Fibroblast of skin of right biceps (primary cell): ENCODE measurements at places on chromosomes 4 and X.

- DNase-seq, result peak; percentile 62
Measured at GRCh38 chrX:95057341-95057740, 1383.3 kb downstream of the FAM133A start.

- DNase-seq, result no peak
Measured at GRCh38 chr4:39228377-39228776, 46.0 kb downstream of the WDR19 start.

GRCh38 chrX:24146283-24146949, 3.1 kb upstream of the ZFX start:
- peak; percentile 28 for DNase-seq

GRCh38 chr4:47715716-47716416, 122.0 kb downstream of the CORIN start:
- no peak for DNase-seq

GRCh38 chr4:113699772-113700171, 61.8 kb downstream of the CAMK2D start:
- DNase-seq, result peak; percentile 52
